ENCODE measurements at places on chromosomes 1 and 21.
A peak's percentile ranks its signal among the peaks of the same experiment; 100 is the strongest.

GRCh38 chr1:39816415-39817090 lies 27.9 kb upstream of the BMP8B start:
- peak; percentile 87 for DNase-seq

DNA sequence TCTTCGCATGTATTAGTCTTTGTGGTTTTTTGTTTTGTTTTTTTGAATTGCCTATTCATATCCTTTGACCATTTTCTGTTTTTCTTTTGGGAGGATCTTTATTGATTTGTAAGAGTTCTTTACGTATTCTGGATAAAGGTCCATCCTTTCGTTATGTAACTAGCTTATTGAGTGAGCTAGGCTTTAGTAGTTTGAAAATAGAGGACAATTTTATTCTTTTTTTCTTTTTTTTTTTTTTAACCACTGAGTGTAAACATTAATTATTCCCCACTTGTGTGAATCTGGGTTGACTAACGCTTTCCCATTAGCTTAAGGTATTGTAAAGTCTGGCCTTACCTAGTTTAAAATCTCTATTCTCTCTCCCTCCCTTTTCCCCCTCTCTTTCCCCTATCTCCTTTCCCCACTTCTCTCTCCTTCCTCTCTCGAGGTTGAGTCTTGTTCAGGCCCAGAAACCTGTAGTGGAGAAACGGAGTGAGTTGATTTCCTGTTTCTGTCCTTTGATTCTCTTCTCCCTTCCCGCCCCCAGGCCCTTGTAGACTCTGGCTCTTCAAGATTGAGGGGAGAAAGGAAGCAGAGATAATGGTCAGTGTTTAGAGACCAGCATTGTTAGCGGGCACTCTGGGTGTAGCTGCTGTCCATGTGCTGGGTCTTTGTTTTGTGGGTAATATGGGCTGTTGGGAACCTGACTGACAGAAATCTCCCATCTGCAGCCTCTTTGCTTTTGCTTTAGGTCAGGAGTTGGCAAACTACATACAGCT lies 1.5 kb downstream of the MORC3 start:
- peak; percentile 94 for DNase-seq

DNA sequence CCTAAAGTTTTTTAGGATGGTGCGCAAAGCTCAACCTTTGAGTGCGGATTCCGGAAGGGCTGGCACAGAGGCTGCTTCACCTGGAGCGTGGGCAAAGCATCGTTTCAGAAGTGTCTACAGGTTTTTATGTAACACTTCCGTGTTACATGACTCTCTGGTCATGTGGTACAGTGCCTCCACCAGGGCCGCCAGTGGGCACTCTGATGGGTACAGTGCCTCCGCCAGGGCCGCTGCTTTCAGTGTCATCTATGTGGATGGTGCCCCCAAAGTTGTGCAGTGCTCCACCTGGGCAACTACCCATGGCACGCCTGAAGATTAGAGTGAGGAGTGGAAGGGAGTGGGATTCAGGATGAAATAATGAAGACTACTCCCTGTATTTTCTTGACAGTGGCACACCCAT lies 101.4 kb upstream of the C1orf174 start:
- no peak for DNase-seq

GRCh38 chr1:225464851-225465792 lies 37.3 kb upstream of the LBR start:
- no peak for DNase-seq

DNA sequence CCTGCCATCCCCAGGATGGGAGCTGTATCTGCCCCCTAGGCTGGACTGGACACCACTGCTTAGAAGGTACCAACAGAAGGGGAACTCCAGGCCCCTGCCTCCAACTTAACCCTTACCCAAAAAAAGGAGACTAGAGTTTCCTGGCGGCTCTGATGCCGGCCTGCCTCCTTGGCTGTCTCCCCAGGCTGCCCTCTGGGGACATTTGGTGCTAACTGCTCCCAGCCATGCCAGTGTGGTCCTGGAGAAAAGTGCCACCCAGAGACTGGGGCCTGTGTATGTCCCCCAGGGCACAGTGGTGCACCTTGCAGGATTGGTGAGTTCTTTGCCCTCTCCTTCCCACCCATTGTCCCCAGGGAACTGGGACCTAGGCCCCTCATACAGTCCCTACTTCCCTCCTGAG lies 8.1 kb upstream of the LRRC71 start:
- DNase-seq = no peak

DNA sequence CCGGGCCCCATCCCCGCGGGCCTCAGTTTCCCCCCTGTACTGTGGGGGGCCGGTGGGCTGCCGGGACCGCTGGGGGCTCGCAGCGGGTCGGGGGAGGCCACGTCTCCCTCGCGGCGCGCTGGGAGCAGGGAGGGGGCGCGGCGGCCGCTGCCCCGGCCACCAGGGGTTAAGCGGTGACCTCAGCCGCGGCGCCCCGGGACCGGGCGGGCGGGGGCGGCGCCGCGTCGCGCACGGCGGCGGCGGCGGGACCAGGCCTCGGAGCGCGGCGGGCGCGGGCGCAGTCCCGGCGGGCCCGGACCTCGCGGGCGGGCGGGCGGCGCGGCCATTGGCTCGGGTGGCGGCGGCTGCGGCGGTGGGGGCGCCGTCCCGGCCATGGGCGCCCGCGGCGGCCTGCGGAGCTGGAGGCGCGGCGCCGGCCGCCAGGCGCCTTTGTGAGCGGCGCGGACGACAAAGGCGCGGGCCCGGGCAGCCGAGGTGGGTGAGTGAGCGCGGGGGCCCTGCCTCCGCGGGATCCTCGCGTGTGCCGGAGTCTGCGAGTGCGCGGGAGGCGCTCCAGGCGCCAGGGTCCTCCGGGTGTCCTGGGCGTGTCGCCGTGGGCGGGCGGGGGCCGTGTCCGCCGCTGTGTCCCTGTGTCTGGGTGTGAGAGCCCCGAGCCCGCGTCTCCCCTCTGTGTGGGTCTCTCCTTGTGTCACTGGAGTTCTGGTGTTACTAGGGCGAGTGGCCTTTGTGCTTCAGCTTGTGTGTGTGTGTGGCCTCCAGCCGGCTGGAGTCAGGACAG lies at the start of gene ARHGEF10L:
Gene ARHGEF10L (plus strand): TSS at position 222 of the 778 bp plus-strand sequence. CDS start 40,898 bp downstream, outside the sequence.
- DNase-seq = no peak

- DNase-seq = peak; percentile 77
Observed at GRCh38 chr1:59446257-59446901, 149.5 kb downstream of the FGGY start.

- no peak for DNase-seq
Observed at GRCh38 chr1:194252199-194252598, 1065.8 kb upstream of the B3GALT2 start.

- DNase-seq = no peak
Observed at GRCh38 chr1:166170075-166170474, 3.3 kb upstream of the FAM78B start.

GRCh38 chr1:235937123-235937522 lies 70.4 kb upstream of the LYST start:
- DNase-seq = no peak

DNA sequence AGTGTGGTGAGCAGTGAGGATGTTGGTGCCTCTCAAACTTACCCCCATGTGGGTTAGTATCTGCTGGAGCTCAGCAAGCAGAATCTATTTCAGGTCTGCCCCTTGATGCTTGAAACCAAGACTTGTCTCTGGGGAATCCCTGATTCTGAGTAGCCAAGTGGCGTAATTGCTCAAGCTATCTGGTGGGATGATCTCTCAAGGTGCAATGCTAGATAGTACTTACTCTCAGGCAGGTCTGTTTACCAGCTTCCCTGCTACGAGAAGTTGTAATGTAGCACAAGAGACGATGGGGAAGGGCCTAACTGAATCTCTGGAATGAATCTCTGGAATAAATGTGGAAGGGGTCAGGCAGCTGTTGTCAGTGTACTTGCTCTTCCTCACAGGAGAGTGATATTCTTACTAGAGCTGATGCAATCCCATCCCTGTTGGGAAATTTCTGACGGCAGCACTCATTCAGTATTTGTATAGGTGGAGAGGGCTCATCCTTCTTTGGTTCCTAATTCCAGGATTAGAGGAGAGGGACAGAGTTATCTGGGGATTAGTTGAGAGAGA lies 65.4 kb downstream of the MACF1 start:
- DNase-seq = peak; percentile 75

DNA sequence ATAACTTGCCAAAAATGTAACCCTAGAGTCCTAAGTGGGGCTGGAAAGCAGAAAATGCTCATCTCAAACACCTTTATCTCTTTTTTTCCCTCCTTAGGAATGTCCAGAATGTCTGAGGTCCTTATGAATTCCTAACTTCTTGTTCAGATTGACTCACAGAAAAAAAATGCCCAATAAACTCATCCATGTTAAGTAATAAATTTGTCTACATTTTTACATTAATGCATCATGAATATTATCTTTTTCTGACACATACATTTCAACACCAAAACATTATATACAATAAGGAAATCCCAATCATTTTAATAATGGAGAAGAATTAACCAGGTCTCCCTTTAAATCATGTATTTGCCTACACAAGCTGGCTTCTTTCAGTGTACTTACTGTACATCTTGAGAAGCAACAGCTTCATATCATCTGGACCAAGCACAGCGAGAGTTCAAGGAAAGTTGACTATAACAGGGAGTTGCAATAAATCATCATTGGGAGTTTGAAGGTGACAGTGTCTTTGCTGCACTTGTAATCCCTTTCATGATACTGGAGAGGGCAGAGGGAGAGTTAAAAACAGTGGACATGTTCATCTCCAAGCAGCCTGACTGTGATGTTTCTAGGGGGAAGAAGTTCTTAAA lies 565.2 kb downstream of the LTN1 start:
- DNase-seq = no peak

DNA sequence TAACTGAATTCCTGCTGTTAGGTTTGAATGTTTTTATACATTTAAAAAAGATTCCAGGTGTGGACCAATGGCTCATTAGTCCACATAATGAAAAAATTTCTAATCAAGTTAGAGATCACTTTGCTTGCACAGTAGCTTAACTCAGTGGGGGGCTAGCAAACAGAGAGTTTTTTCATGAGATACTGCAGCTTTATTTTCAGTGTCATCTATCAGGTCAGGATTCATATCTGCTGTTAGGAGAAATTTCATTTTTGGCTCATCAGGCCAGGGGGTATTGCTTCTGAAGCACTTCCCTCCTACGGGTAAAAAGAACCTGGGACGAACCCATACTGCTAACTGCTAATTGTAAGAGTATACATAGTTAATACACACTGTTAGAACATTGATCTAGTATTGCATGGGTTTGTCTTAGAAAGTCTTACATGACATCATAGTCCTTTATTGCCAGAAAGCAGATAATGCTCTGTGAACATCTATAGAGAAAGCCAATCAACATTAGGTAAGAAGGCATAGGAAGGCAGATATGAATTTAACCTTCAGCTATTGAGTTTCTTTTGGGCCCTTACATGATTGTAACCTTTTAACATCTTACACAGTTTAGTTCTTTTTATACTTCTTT lies 38.0 kb downstream of the ADGRL2 start:
- DNase-seq = no peak

DNA sequence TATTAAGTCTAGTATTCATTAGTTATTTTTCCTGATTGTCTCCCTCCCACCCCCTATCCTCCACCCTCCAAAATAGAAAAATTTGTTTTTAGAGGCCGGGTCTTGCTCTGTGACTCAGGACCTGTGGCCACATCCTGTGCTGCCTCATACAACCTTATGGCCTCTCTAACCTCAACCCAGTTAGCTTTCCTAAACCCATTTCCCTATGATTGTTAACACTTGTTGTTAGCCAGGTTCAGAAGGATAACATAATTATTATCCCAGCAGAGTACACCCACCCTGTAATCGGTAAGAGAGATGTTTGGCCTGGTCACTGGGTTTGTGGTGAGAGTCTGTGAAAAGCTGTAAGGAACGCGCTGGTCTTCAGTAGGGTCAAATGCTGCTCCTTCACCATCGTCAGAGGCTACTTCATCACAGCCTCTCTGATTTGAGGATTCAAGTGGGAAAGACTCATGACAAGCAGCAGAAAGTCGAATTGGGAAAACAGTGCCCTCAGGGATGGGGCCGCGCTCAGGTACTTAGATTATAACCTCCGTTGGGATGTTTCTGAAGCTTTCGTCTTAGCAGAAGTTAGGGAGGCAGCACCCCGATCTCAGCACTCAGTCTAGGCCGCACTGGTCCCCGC lies 35.9 kb upstream of the HMGN1 start:
- DNase-seq = no peak

DNA sequence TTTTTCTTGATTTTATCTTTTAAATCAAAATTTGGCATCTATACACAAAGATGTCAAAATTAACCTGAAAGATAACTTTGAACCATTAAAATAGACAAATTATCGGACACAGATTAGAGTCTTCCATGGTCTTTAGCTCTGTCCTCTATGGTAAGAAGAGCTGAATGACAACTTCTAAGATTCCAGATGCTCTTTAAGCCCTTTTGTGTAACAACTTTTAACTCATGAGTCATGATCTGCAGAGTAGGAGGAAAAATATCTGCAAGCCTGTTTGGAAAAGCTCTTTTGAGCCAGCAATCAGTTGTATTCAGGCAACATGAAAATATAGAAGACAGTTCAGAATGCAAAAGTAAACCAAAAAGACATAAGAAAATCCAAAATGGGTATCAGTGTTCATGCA lies 37.8 kb downstream of the TTC13 start:
- no peak for DNase-seq

DNA sequence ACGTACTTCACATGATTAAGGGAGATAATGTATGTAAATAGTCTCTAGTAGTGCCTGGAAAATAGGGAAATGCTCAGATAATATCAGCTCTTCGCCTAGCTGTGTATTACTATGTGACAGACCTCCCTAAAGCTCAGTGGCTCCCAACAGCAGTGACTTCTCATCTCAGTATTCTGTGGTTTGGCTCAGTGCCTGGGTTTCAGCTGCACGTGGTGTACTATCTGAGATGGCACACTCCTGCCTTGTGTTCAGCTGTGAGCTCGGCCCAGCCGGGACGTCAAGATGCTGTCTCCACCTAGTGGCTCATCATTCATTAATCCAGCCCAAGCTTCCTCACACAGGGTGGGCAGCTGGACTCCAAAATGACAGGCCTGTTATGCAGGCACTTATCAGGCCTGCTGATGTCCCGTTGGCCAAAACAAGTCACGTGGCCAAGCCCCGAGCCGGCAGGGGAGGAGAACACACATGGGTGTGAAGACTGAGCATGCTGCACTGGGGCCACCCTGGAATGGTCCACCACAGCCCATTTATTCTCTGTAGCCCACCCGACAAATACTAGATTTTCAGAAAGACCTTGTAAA lies 17.8 kb downstream of the SLFNL1 start:
- DNase-seq = peak; percentile 98
